Tibial nerve (tissue), 4 donors: ENCODE measurements at places on chromosomes 6 and 20.

DNA sequence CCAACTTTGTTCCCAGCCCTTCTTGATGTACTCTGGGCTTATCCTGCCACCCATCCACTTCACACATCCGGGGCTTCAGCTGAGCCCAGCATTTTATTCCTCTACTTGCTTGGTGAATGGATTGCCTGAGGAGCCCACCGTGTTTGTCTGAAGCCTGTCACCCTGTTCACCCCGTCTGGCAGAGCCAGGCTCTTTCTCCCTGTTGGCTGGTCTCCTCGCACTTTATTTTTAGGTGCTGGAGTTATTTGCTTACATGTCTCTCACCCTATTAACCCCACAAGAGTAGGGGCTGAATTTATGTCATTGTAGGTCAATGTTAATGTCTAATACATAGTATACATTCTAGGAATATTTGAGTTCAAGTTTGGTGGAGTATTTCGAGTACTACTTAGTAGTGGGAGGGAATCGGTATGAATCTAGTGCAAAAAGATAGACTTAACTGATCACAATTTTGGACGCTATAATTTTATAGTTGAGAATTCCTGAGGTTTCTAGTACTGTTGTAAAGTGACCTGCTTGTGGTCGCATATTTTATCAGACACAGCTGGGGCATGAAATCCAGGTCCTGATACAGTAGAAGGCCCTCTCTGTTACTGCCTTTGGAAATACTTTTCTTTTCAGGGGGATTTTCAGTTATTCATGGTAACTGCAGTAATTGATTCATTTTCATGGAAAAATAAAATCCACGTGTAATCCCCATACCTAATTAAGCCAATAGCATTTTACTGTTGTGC is 10.8 kb downstream of the JARID2 start:
- no peak overlapping the region for H3K27ac ChIP-seq
- no peaks in the 10 kb centered on the region for H3K36me3 ChIP-seq
- H3K4me3 ChIP-seq = no peak overlapping the region

GRCh38 chr6:21228411-21228810 is 365.1 kb upstream of the SOX4 start:
- no peak for DNase-seq
- H3K4me1 ChIP-seq = no peaks in the 10 kb centered on the region
- H3K27ac ChIP-seq = no peak overlapping the region
- H3K4me3 ChIP-seq = no peak overlapping the region
- H3K27me3 ChIP-seq = no peaks in the 10 kb centered on the region

- H3K27me3 ChIP-seq = no peaks in the 10 kb centered on the region
- H3K4me3 ChIP-seq = no peak overlapping the region
- H3K4me1 ChIP-seq = no peaks in the 10 kb centered on the region
- no peaks in the 10 kb centered on the region for H3K36me3 ChIP-seq
- H3K27ac ChIP-seq = no peak overlapping the region
Observed at GRCh38 chr20:49587111-49587570, 19.2 kb upstream of the PTGIS start.

GRCh38 chr6:111503194-111503593 is 20.2 kb upstream of the REV3L start:
- H3K4me3 ChIP-seq = no peak overlapping the region
- DNase-seq = no peak
- no peaks in the 10 kb centered on the region for H3K27me3 ChIP-seq
- H3K4me1 ChIP-seq = no peaks in the 10 kb centered on the region
- no peak overlapping the region for H3K27ac ChIP-seq

DNA sequence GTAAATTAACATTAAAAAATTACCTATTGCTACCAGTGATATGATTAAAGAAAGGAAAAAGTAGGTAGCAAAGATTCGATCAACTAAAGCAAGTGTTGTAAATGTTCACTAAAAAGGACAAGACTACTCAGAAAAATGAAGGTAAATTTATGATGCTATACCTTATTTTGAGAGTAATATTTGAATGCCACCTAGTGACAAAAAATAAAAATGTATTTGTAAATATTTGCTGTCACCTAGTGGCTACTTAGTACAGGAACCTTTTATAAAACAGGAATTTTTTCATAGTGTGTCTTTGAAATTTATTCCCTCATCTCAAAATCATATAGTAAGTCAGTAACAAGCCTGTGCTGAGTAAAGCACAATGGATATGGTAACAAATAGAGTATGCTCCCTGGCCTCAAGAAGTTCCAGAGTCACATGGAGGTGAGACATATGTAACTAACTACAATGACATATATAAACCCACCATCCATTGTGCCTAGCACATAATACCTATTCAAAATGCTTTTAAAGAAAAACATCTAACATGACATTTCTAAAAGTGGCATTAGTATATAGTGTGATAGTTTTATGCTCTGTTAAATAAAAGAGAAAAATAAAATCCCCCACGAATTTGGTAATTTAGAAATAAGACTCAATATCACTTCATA is 193.1 kb upstream of the SIM1 start:
- H3K4me1 ChIP-seq = no peaks in the 10 kb centered on the region
- no peak overlapping the region for H3K27ac ChIP-seq
- DNase-seq = no peak
- H3K36me3 ChIP-seq = no peaks in the 10 kb centered on the region
- no peaks in the 10 kb centered on the region for H3K27me3 ChIP-seq
- no peak overlapping the region for H3K4me3 ChIP-seq

- H3K36me3 ChIP-seq = no peaks in the 10 kb centered on the region
- H3K27me3 ChIP-seq = no peaks in the 10 kb centered on the region
- H3K4me1 ChIP-seq = no peaks in the 10 kb centered on the region
- no peak for DNase-seq
Observed at GRCh38 chr6:150514806-150515380, 84.8 kb upstream of the PLEKHG1 start.

DNA sequence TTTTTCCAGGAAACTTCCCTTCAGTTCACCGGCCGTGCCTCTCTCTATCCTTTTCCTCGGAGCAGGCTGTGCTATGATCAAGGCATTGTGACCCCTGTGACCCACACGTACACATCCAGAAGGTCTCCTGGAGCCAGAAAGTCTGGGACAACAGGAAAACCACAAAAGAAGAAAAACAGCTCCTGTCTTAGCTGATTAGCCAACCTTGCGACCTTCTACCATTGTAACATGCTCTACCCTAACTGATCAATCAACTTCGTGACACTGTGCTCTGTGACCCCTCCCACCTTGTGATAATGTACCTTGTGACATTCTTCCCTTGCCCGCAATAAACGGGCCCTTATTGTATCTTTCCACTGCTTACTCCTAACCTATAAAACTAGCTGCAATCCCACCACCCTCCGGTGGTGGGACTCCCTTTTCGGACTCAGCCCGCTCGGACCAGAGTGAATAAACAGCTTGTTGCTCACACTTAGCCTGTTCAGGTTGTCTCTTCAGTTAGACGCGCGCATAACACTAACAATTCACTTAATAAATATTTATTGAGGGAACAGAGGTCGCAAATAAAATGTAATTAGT is 24.2 kb downstream of the ZNF311 start:
- H3K27ac ChIP-seq = peak overlapping the region; percentile 92
- no peaks in the 10 kb centered on the region for H3K4me1 ChIP-seq
- no peak for DNase-seq
- no peaks in the 10 kb centered on the region for H3K36me3 ChIP-seq
- peaks cover 12% of the 10 kb centered on the region for H3K27me3 ChIP-seq

- H3K4me3 ChIP-seq = no peak overlapping the region
- no peaks in the 10 kb centered on the region for H3K4me1 ChIP-seq
- H3K27ac ChIP-seq = no peak overlapping the region
Observed at GRCh38 chr6:126535138-126535537, 195.2 kb downstream of the CENPW start.

DNA sequence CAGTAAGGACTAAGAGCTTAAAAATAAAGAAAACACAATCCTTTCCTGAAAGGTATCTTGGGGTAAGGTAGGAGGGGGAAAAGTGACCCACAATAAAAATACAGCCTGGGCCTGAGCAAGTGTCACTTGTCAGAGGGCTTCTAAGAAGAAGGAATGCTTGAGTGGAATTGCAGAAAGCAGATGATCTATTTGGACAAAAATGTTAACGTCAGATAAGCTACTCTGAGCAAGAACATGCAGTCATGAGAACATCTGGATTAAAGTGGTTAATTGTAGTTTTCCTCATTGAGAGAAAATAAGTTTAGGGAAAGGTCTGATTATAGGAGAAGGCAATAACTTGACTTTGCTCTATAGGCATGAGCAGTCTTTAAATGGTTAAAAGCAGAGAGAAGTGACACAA is 581.9 kb downstream of the HTR1B start:
- no peak overlapping the region for H3K4me3 ChIP-seq
- no peak for DNase-seq

- H3K36me3 ChIP-seq = no peaks in the 10 kb centered on the region
- no peaks in the 10 kb centered on the region for H3K4me1 ChIP-seq
- no peak for DNase-seq
- no peaks in the 10 kb centered on the region for H3K27me3 ChIP-seq
- H3K27ac ChIP-seq = no peak overlapping the region
Observed at GRCh38 chr6:160733050-160733646, 31.1 kb downstream of the PLG start.

DNA sequence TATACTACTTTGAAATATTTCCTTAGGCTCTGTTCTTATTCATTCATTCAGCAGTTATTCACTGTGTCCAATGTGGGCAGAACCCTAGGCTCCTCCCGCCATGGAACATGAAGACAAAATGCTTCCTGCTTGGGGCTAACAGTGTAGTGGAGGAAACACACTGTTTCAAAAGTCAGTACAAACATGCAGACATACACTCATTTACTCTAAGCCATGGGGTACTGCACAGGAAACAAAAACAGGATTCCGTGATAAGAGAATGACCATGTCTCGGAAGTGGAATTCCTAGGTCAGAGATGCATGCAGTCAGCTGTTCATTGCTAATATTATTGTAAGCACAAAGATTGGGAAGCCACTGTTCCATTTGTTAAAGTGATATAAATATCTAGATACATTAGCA is 18.4 kb upstream of the FAM209A start:
- no peak overlapping the region for H3K27ac ChIP-seq
- H3K36me3 ChIP-seq = no peaks in the 10 kb centered on the region
- H3K4me3 ChIP-seq = no peak overlapping the region

- H3K36me3 ChIP-seq = no peaks in the 10 kb centered on the region
- H3K27ac ChIP-seq = no peak overlapping the region
- no peaks in the 10 kb centered on the region for H3K4me1 ChIP-seq
- no peaks in the 10 kb centered on the region for H3K27me3 ChIP-seq
Observed at GRCh38 chr6:153591159-153591558, 447.9 kb upstream of the OPRM1 start.

DNA sequence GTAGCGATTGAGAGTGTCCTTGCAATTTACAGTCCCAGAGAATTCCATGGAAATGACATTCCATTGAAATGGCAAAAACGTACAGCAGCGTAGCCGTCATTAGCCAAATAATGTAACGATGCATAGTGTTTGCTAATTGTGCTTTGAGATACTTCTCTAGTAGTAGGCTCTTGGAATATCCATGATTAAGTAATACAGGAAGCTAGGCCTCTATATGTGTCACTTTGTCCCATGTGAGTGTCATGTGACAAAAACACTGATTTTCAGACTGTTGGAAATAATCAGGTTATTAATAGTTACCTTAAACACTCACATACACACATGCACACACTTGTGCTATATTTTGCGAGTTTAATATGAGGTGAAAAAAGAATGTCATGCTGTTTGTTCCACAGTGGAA is 35.2 kb downstream of the SLX4IP start:
- H3K27ac ChIP-seq = no peak overlapping the region
- no peaks in the 10 kb centered on the region for H3K27me3 ChIP-seq
- H3K4me3 ChIP-seq = no peak overlapping the region
- no peak for DNase-seq
- H3K4me1 ChIP-seq = peaks cover 60% of the 10 kb centered on the region

- no peak overlapping the region for H3K27ac ChIP-seq
- no peak for DNase-seq
- H3K36me3 ChIP-seq = no peaks in the 10 kb centered on the region
- H3K4me1 ChIP-seq = no peaks in the 10 kb centered on the region
- no peak overlapping the region for H3K4me3 ChIP-seq
- H3K27me3 ChIP-seq = no peaks in the 10 kb centered on the region
Observed at GRCh38 chr6:153526479-153526878, 395.4 kb upstream of the RGS17 start.
